Activated CD8-positive, alpha-beta memory T cell treated with anti-CD3 and anti-CD28 coated beads, Interleukin-2, amount 10 ng/mL, durations not matched to agents 7 days and 5 days (primary cell): ENCODE measurements at places on chromosomes 3 and 15. TPM values are rescaled to one million over a fixed set of nuclear protein-coding genes. Genes with fewer than 3 reads are reported as not detected.

GRCh38 chr15:86541540-86541939, 461.9 kb downstream of the AGBL1 start:
- no peak for DNase-seq

DNA sequence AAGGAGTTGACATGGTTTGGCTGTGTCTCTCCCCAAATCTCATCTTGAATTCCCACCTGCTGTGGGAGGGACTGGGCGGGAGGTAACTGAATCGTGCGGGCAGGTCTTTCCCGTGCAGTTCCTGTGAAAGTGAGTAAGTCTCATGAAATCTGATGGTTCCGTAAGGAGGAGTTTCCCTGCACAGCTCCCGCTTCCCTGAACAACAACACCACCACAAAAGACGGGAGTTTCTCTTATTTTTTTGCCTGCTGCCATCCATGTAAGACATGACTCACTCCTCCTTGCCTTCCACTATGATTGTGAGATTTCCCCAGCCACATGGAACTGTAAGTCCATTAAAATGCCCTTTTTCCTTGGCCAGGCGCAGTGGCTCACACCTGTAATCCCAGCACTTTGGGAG, 22.7 kb downstream of the XXYLT1 start:
- peak; percentile 22 for DNase-seq

DNA sequence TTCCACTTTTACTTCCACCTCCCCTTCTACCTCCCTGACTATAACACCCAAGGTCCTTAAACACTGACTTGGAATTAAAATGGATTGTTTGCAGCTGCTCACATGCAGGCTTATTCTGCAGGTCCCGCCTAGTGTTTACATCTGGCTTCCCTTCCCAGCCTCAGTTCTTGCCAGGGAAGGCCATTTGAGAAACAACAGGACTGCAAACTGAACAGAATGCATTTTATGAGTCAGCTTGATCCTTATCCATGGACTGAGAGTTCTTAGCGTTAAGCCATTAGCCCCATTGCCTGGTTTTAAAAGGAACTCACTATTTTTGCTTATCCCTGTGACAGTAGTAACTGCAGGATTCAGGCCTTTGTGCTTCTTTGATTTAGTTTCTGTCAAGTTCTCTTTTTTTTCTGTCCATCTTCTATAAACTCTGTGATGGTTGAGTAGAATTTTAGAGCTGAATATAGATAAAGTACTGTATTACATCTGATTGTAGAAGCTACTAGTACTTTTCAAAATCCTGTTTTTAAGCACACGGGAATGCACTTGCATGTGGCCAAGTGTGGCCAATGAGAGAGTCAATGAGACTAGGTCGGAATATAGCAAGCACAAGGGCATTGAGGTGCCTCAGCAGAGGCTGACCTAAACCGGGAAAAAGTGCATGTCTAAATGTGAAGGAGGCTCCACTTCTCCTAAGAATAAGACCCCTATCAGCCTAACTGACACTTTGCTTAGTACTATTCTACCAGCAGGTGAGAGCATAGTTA, 106.4 kb downstream of the TUSC7 start:
- no peak for DNase-seq

- no peak for DNase-seq
Measured at GRCh38 chr3:136109499-136109898, 86.6 kb downstream of the MSL2 start.

DNA sequence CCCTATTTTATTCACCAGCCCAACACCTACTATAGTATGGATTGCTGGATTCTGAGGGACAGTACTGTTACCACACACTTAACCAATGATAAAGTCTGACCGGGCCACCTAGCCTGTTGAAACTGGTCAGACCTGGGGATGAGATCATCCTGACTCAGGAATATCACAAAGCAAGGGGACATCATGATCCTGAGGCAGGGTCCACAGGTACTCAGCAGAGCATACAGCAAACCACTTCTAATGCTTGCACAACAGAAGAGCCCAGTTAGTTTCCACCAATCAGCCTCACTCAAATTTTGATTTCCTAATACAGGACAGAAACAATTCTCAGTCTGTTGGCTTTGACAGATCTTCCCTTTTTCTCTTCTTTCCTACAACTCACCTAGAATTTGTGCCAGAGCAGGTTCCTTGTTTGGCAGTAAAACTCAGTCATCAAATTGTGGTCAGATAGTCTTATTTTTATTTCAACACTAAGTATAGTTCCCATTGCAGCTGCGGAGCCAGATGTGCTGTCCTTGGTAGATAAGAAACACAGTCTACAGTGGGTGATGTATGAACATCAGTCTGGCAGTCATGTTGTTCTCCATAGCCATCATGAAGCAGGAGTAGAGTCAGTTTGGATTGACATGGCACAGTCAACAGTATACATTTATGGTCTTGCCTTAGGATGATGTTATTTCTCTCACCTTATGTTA, 90.1 kb upstream of the PRR23C start:
- no peak for DNase-seq

The OR5K2 gene
- total RNA-seq: not detected

The PLS1 gene
- total RNA-seq: 4.2 TPM

The GOLGA6D gene
- 0.12 TPM for total RNA-seq

The RPL39L gene
- total RNA-seq: 25.0 TPM

The NCEH1 gene
- total RNA-seq: 11.4 TPM
